CD4-positive, alpha-beta T cell treated with Interferon gamma for 1 hour (primary cell): ENCODE measurements at places on chromosomes 1 and 21.

DNA sequence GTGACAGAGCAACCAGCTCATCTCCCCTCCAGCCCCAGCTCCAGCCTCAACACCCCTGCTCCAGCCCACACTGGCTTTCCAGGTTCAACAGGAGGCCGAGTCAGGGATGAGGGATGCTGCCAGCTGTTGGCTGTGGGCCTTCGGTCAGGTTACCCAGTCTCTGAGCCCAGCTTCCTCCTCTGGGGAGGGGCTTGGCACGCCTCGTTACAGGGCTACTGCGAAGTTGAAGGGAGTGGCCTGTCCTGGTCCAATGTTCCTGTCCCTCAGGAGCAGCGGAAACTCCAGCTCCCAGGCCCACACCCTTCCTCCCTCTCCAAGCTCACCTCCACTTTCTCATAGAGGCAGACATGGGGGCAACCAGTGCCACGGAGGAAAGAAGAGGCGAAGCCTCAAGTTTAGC, 15.1 kb upstream of the TAS1R2 start:
- DNase-seq, result no peak

DNA sequence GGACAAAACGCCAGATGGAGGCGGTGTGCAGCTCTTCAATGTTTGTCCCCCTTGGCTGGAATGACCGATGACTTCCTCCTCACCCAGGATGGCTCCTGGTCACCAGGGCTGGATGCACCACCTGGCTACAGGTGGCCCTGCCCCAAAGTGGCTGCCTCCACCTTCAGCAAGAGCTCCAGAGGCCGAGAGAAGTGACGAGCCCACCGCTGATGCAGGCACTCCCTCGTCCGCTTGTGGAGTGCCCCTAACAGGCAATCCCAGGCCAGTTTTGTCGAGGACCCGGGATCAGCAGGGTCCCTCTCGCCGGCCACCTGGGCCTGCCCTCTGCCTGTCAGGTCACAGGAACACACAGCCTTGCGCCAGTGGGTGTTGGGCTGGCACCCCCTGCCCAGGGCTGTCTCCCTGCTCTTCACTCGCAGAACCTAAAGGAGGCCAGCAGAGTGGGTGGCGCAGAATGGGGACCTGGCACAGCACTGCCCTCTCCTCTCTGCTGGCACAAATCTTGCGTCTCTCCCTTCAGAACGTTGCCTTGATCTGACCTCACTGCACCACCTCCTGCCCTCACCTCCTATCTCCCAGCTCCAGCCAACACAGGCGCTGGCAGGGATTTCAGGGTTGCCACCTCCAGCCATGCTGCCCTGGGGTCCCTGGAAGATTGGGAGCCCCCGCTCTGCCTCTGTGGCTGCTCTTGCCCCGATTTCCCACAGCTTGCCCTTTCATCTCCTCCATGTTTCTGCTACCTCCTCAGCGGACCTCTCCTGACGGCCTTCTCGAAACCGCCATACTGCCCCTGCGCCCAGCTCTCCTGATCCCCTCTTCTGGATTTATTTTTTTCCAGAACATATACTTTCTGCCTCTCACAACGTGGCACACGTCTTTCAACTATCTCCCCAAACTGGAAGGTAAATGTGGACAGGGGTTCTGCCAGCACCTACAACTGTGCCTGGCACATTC, 38.6 kb downstream of the SLC45A1 start:
- DNase-seq, result no peak

DNA sequence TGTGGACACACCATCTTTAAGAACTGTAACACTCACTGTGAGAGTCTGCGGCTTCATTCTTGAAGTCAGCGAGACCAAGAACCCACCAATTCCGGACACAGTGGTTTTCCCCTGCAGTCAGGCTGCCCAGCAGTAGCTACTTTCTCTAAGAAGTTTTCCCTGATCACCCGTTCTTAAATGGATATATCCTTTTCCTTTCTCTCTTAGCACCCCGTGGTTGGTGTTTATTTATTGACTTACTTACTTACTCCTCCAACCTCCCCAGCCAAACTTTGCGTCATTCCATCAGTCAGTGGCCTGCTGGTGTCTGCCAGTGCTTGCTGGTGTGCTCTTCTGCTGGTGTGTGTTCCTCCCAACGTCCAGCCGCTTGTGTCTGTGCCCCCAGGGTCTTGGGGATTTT, 264.8 kb downstream of the GPR52 start:
- no peak for DNase-seq

- no peak for DNase-seq
Observed at GRCh38 chr1:205700865-205701401, 20.6 kb upstream of the SLC45A3 start.

DNA sequence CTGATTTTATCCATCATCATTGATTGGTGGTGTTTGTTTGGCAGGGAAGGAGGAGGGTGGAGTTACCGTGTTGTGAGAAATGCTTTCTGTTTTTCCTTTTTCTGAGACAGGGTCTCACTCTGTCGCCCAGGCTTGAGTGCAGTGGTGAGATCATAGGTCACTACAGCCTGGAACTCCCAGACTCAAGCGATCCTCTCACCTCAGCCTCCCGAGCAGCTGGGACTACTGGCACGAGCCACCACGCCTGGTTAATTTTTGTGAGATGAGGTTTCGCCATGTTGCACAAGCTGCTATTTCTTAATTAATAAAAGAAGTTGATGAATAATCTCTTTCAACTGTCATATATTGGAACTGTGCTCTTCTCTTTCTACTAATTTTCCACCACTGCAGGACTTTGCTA, 44.3 kb downstream of the HUNK start:
- no peak for DNase-seq

GRCh38 chr1:22021061-22021460, 19.6 kb downstream of the CELA3A start:
- DNase-seq, result no peak

GRCh38 chr1:245810789-245811337, 656.1 kb downstream of the KIF26B start:
- DNase-seq, result no peak

- no peak for DNase-seq
Observed at GRCh38 chr1:162207862-162208261, 138.4 kb downstream of the NOS1AP start.

- DNase-seq, result no peak
Observed at GRCh38 chr1:116006486-116006964, 30.2 kb downstream of the SLC22A15 start.

GRCh38 chr1:39755965-39756659, 15.0 kb downstream of the OXCT2 start:
- no peak for DNase-seq

GRCh38 chr21:31397939-31398338, 53.9 kb upstream of the TIAM1 start:
- peak; percentile 9 for DNase-seq

- no peak for DNase-seq
Observed at GRCh38 chr1:89022167-89022959, at the start of gene GBP3. Gene GBP3, minus strand, starts transcription at chr1:89022866. Its CDS starts 2,145 bp downstream, at chr1:89020721.

DNA sequence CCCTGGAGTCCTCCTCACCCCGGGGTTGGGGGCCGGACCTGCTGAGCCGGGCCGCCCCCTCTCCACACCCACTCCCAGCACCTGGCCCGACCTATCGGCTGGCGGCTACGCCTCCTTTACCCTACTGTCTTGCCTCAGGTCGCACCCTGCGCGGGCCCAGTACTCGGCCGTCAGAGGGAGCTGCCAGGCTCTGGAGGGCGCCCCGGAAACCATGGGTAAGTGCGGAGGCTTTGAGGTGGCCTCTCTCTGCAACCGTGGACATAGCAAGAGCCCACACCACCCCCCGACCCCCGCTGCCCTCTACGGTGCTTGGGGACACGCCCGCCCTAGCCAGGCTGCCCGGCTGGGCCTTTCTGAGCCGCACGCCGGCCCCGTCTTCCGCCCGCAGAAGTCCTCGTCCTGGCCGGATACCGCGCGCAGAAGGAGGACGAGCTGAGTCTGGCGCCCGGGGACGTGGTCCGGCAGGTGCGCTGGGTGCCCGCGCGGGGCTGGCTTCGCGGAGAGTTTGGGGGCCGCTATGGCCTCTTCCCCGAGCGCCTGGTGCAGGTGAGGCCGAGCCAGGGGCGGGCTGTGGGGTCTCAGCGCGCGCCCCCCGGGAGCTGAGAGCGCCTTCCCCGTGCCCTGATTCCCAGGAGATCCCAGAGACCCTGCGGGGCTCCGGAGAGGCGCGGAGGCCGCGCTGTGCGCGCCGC, at the start of gene SH3D21:
SH3D21 (plus strand) TSS at position 159 of the 692 bp plus-strand sequence; CDS start at position 212, 53 bp downstream.
- peak; percentile 50 for DNase-seq
